ENCODE measurements at places on chromosomes 16 and 17. TPM values are rescaled to one million over a fixed set of nuclear protein-coding genes. Genes with fewer than 3 reads are reported as not detected.

DNA sequence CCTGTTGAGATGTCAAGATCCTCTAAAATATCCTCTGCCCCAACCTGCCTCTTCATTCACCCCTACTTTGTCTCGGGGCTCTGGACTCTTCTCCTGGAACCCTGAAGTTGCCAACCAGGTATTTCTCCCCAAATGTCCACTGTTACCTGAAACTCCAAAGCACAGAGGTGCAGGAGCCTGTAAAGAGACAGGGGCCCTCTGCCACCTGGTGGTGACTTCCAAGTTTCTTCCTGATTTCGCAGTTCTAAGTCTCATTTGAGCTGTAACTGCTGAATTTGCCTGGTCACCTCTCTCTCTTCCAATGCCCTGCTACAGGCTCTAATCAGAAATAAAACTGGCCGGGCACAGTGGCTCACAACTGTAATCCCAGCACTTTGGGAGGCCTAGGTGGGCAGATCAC is 77.1 kb upstream of the RCVRN start:
- no peak for DNase-seq

DNA sequence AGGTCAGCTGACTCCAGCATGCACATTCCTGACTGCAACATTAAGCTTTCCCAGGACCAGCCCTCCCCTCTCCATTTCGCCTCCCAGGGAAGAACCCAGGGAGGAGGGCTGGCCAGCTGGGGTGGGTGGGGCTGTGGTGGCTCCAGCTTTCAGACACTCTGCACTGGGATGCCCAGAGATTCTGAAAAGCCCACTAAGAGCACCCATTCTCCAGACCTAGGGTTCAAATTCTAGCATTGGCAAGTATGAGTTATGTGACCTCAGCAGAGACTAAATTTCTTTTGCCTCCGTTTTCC is 7.8 kb downstream of the DLX3 start:
- DNase-seq, result peak; percentile 46

GRCh38 chr17:39404542-39405378 is 3.3 kb upstream of the FBXL20 start:
- DNase-seq, result peak; percentile 81

DNA sequence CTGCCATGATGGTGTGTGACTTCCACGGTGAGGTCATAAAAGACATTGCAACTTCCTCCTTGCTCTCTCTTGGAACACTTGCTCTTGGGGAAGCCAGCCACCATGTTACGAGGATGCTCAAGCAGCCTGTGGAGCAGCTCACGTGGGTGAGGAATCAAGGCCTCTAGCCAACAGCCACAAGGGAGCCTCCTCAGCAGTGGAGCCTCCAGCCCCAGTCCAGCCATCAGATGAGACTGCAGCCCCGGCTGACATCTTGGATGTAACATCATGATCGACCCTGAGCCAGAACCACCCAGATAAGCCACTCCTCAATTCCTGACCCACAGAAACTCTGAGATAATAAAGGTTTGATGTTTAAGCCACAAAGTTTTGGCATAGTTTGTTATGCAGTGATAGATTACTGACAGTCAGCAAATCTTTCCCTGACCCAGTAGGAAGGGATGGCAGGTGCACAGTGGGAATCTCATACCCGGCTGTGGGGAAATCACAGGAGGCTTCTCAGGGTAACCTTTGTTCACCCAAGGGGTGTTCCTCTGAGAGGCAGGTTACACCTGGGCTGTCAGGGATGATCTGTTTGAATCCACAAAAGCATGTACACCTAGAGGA is 23.3 kb upstream of the GINS2 start:
- no peak for DNase-seq

- peak; percentile 3 for DNase-seq
Measured at GRCh38 chr17:40850293-40850972, 16.6 kb downstream of the KRT12 start.

DNA sequence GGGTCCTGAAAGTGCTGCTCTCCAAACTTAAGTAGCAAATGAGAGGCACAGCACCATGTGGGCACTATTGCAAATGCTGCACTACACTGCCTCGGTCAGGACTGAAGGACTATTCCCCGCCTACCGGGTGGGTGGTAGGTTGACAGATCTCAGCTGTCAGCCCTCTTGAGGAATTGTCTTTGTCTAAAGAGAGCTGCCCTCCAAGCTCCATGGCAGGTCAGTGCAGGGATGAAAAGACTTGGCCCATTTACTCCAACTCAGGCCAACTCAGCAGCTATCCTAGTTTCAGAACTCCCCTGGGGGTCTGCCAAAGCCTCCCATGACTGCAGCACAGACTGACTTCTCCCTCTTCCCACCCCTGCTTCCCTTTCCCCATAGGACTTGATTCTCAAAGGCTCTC is 3.4 kb upstream of the PDZD9 start:
- no peak for DNase-seq

UTS2R gene
- total RNA-seq, result 0.11 TPM

CD300E gene
- total RNA-seq, result not detected

ASIC2 gene
- total RNA-seq, result not detected

All from LHCN-M2 (cell line).